Mesenchymal stem cell (in vitro differentiated cells and primary cell): ENCODE measurements at places on chromosomes 3 and 15.

- no peak for DNase-seq
These were observed 1679.4 kb downstream of the OTOL1 start for GRCh38 chr3:163175970-163176369.

DNA sequence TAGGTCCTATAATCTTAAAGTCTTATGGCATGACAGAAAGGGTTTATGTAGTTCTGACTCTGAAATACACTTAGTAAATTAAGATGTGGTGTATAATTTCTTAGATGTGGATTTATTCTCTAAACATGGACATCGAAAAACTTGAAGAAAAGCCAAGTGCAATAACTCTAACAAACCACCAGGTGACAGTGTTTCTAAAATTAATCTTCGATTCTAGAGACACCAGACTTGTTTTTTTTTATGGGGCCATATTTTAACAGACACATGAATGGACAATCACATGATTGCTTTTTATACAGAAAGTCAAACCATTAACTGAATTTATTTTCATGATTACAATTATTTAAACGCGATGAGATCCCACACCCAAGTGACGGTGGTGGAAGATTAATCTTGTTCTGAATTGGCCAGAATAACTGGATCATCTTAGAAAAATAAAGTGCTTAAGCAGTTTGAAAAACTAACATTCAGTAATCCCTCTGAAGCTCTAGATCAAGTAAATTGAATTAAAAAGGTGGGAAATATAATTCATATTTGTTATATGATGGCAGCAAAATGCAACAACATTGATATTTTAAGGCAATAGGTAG, 305.1 kb downstream of the LSAMP start:
- DNase-seq: peak; percentile 52

DNA sequence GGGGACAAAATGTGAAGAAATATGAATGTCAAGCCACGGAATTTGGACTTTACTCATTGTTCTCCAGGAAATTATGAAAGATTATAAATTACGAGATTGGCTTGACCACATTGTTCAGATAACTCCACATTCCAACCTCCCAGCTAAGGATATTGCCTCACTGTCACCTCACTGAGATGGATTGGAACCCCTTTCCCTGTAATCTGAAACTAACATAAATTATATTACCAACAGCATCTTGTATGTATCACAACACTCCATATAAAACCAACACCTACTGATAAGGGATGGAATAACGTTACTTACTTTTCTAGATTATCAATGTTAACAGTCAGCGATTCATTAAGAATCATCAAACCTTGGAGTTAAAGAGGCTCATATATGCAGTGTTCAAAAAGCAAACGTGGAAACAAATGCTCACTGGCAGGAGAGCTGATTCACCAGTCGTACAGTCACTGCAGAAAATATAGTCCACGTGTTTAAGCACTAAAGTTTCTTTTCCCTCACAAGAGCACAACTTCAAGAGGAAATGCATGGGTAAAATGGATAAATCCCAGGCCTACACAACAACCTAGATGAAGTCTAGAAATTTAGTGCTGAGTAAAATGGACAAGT, 451.5 kb downstream of the FGF12 start:
- DNase-seq: peak; percentile 4

- no peak for DNase-seq
These were observed 1076.8 kb downstream of the TUSC7 start for GRCh38 chr3:117786349-117786748.

DNA sequence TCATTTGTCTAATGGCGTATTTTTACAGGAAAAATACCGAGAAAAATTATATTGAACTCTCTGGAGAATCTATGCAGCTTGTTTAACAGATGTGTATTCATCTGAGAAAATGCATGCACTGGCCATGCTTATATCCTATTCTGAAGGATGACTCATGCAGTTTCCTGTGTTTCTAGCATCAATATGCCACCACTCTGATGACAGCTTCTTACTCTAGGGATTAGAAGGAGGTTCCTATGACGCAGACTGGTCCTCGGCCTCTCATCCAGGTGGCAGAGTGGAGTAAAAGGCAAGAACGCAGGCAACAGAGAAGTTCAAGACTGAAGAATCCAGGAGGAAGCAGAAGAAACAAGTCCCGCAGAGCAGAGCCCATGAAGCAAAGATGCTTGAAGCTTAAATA, 910.0 kb upstream of the ROBO1 start:
- peak; percentile 1 for DNase-seq

DNA sequence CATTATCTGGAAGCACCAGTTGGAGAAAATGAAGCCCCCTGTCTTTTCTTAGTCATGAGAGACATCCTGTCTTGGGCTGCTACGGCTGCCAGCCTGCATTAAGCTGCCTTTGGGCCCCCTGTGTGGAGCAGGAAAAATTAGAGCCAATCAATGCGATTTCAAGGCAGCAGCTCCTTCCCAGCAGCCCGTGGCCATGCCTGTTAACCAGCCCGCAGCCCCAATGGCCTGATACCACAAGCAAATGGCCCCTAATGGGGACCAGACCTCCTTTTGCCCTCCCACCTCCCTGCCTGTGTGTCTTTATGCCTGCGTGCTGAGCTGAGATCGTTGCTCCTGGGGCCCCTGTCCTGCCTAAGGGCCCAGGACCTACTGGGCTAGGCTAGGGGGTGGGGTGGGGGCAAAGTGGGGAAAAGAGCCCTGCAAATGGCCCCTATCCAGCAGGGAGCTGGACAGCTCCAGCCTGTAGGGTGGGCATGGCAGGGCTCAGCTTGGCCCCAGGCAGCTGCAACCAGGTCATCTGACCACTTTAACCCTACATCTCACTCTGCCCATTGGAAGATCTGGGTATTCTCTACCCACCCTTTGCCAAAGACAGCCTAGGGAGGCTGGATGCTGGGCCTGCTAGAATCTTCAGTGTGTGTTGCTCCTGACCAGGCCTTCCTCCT, 53.8 kb upstream of the MRPS22 start:
- no peak for DNase-seq
